ENCODE measurements at places on chromosomes 1 and 21. TPM values are rescaled to one million over a fixed set of nuclear protein-coding genes. Genes with fewer than 3 reads are reported as not detected.

Gene BNIPL
- total RNA-seq = 1.1 TPM

DNA sequence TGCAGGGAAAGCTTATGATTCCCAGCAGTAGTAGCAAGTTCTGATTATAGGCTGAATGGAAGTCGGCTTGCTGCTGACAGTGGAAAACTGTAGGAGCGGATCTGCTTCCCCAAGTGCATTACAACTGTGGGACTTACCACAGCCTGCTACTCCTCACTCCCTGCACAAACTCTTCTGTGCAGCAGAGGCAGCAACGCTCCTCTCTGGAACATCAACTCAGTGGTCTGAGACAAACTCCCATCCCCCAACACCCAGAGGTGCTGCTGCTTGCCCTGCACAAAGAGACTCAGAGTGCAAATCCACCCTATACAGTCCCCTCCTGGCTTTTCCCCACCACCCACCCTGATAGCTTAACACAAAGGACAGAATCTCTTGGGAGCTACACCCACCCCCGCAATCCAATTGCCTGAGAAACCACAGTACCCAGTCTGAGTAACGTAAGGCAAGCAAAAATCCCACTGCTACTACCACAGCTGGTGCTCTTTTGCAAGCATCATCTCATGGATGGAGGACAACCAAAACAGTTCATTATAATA lies 1455.2 kb downstream of the AMY1C start:
- no peaks in the 10 kb centered on the region for H3K27me3 ChIP-seq
- no peaks in the 10 kb centered on the region for H3K36me3 ChIP-seq
- no peak overlapping the region for H3K4me3 ChIP-seq
- no peaks in the 10 kb centered on the region for H3K4me1 ChIP-seq

Gene RGS16
- 37.3 TPM for total RNA-seq

DNA sequence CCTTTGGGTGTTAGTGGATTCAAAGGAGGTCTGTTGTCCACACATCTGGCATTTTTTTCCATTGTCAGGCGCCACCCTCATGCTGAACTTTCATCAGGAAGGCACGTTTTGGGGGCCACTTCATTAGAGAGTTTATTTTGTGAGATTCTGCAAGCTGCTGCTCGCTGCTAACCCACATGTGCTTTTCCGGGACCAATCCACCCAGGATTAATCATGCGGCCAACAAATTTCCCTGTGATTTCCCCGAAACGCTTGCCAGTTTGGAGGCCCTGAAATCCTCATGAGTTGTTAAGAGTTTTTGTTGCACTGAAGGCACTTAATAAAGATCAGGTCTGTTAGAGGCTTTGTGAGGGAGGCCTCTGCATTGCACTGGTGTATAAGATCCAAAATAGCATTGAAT lies 2.4 kb downstream of the PDPN start:
- no peak for DNase-seq
- H3K36me3 ChIP-seq = no peaks in the 10 kb centered on the region

Gene ODF2L
- total RNA-seq = 17.8 TPM

DNA sequence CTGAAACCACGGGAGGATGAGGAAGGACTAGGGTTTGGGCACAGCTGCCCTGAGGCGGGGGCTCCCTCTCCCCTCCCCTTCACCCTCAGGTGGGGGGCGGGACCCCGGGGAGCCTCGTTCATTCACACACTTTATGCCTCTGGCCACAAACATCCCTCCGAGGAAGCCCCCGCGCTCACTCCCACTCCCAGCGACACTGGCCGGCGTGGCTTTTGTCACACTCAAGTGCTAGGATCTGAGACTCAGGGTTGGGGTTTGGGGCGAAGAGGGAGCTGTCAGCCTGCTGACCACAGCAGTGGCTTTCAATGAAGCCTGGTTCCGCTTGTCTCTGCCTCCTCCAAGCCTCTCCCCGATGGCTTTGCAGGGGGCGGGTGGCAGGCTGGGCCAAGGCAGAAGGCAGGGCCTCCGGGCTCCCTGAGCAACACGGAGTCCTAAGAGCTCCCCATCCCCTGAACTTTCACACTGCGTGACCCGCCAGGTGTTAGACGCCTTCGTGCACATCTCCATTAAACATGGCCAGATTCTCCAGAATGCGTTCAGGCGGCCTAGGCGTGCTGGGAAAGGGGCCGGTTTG lies 178.1 kb downstream of the NPHP4 start:
- no peak overlapping the region for H3K4me3 ChIP-seq
- no peaks in the 10 kb centered on the region for H3K4me1 ChIP-seq
- H3K27me3 ChIP-seq = peaks cover 20% of the 10 kb centered on the region
- no peak for DNase-seq
- H3K36me3 ChIP-seq = no peaks in the 10 kb centered on the region

Gene IRF6
- total RNA-seq = 0.48 TPM

Gene LCE3E
- not detected for total RNA-seq

GRCh38 chr1:200845360-200845759 lies 27.4 kb upstream of the GPR25 start:
- no peaks in the 10 kb centered on the region for H3K4me1 ChIP-seq
- no peak overlapping the region for H3K4me3 ChIP-seq
- no peaks in the 10 kb centered on the region for H3K27me3 ChIP-seq
- no peak overlapping the region for H3K27ac ChIP-seq

Gene RIMKLA
- 1.2 TPM for total RNA-seq

- no peak overlapping the region for H3K4me3 ChIP-seq
- peaks cover 2% of the 10 kb centered on the region for H3K4me1 ChIP-seq
- no peak for DNase-seq
- no peaks in the 10 kb centered on the region for H3K36me3 ChIP-seq
- H3K27ac ChIP-seq = no peak overlapping the region
Observed at GRCh38 chr1:154524881-154525280, 22.7 kb upstream of the SHE start.

- H3K4me1 ChIP-seq = no peaks in the 10 kb centered on the region
- no peak overlapping the region for H3K27ac ChIP-seq
- H3K27me3 ChIP-seq = peaks cover 2% of the 10 kb centered on the region
- DNase-seq = no peak
- H3K36me3 ChIP-seq = no peaks in the 10 kb centered on the region
- no peak overlapping the region for H3K4me3 ChIP-seq
Observed at GRCh38 chr1:106956721-106957120, 99.8 kb upstream of the PRMT6 start.

GRCh38 chr1:74641876-74642275 lies 31.7 kb downstream of the ERICH3 start:
- H3K36me3 ChIP-seq = no peaks in the 10 kb centered on the region
- no peaks in the 10 kb centered on the region for H3K4me1 ChIP-seq
- H3K27me3 ChIP-seq = peaks cover 8% of the 10 kb centered on the region
- no peak overlapping the region for H3K27ac ChIP-seq

DNA sequence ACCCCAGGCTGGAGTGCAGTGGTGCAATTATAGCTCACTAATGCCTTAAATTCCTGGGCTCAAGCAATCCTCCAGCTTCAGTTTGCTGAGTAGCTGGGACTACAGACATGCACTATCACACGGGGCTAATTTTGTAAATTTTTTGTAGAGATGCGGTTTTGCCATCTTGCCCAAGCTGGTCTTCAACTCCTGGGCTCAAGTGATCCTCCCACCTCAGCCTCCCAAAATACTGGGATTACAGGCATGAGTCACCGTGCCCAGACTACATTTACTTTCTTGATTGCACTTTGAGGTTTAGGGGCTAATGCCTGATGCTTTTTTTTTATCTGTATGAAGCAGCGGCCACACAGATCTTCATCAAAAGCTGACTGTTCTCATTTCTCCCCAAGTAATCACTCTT lies 124.6 kb downstream of the KIF26B start:
- H3K27me3 ChIP-seq = peaks cover 29% of the 10 kb centered on the region
- no peaks in the 10 kb centered on the region for H3K4me1 ChIP-seq
- H3K27ac ChIP-seq = no peak overlapping the region
- no peaks in the 10 kb centered on the region for H3K36me3 ChIP-seq

Gene MYBPH
- not detected for total RNA-seq

Gene SHISAL2A
- total RNA-seq = 11.3 TPM

DNA sequence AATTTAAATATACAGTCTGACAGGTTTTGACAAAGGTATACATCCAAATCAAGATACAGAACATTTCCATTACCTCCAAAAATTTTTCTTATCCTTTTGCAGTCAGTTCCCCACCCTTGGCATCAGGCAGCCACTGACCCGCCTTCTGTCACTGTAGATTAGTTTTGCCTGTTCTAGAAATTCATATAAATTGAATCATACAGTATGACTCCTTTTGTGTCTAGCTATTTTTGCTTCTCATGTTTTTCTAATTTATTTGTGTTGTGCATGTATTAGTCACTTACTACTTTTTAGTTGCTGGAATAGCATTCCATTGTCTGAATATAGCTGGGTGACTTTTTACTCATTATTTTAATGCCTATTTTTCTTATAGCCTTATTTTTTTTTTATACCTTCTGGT lies 3.8 kb downstream of the UTP25 start:
- no peak overlapping the region for H3K4me3 ChIP-seq
- DNase-seq = no peak
- no peaks in the 10 kb centered on the region for H3K27me3 ChIP-seq
- no peak overlapping the region for H3K27ac ChIP-seq

DNA sequence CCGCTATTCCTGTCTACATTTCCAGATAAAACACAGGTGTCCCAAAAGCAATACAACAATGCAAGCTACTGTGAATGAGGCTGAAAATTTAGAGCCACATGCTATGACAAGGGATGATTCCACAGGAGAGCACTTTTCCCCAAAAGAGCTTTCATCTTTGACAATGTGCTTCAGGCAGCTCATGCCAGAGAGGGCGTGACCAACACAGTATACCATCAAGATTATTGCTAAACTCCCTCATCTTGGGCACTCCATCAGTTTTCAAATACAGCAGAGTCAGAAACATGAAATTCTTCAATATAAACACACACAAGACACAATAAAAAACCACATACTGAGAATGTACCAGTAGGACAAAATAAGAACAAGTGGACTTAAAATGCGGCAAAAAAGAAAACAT lies 6.7 kb downstream of the GON4L start:
- H3K4me1 ChIP-seq = peaks cover 56% of the 10 kb centered on the region
- H3K36me3 ChIP-seq = peaks cover 41% of the 10 kb centered on the region
- DNase-seq = no peak
- no peak overlapping the region for H3K4me3 ChIP-seq
- peak overlapping the region; percentile 9 for H3K27ac ChIP-seq

Gene HTR6
- 0.19 TPM for total RNA-seq

- peak; percentile 77 for DNase-seq
- no peaks in the 10 kb centered on the region for H3K36me3 ChIP-seq
- H3K27me3 ChIP-seq = peaks cover 5% of the 10 kb centered on the region
- H3K4me1 ChIP-seq = peaks cover 4% of the 10 kb centered on the region
- H3K4me3 ChIP-seq = peak within 1 kb of the TSS; percentile 81
- no peak within 1 kb of the TSS for H3K27ac ChIP-seq
Observed at GRCh38 chr1:220690140-220691052, at the start of gene C1orf115. Gene C1orf115, plus strand, starts transcription at chr1:220690363. Its CDS starts 40 bp downstream, at chr1:220690403.

Gene PDZK1
- not detected for total RNA-seq

Gene MMP23B
- 0.99 TPM for total RNA-seq

GRCh38 chr1:163203561-163203960 lies 845 bp upstream of the RGS5 start:
- DNase-seq = no peak
- H3K36me3 ChIP-seq = no peaks in the 10 kb centered on the region
- no peaks in the 10 kb centered on the region for H3K27me3 ChIP-seq
- H3K4me3 ChIP-seq = no peak overlapping the region
- no peaks in the 10 kb centered on the region for H3K4me1 ChIP-seq

Data from activated naive CD4-positive, alpha-beta T cell treated with anti-CD3 and anti-CD28 coated beads for 36 hours (primary cell).